ENCODE measurements at places on chromosomes 11 and 22.

GRCh38 chr22:38734421-38735100 is 21.2 kb downstream of the SUN2 start:
- DNase-seq: no peak

- no peak for DNase-seq
Measured at GRCh38 chr22:32024796-32025195, 18.3 kb upstream of the SLC5A1 start.

DNA sequence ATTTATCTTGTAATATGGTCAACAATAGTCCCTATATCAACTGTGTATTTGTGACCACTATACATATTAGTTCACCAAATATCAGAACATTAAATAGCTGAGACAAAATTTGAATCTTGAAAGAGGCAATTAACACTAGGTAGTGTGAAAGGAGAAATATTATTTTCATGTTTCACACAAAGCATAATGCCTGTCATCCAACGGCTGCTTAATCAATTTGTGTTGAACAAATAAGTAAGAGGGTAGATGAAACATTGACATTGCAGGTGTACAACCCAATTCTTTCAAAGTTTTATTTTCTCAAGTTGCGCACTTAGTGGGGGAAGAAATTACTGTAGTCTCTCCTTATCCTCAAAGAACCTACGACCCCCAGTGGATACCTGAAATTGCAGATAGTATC is 3.4 kb upstream of the OR8I2 start:
- DNase-seq: no peak

DNA sequence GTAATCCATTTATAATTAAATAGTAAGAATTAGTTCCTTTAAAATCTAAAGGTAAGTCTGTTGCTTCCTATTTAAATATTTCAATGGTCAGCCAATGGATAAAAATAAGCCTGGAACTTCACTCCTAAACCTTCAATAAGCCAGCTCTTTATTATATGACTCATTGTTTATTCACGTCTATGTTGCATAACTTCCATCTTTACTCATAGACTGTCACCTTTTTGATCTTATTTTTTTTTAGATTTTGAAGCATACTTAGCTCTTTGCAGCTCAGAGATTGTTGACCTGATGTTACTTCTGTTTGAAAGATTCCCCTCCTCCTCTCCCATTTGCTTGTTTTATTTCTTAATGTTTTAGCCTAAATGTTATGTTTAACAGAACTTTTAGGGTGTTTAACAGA is 1571.2 kb upstream of the RAG2 start:
- no peak for DNase-seq

GRCh38 chr22:30628491-30628890 is 7.1 kb upstream of the SLC35E4 start:
- DNase-seq: no peak

All from NT2/D1 (cell line).